ENCODE measurements at places on chromosomes 4 and X. TPM values are rescaled to one million over a fixed set of nuclear protein-coding genes. Genes with fewer than 3 reads are reported as not detected.

Gene ARHGAP36
- total RNA-seq, result not detected

Gene SCD5
- total RNA-seq, result 5.1 TPM

- DNase-seq, result no peak
These were observed 67.2 kb upstream of the SHISA3 start for GRCh38 chr4:42330002-42330592.

Gene STK32B
- 0.89 TPM for total RNA-seq

Gene MAMLD1
- total RNA-seq, result 1.8 TPM

GRCh38 chr4:90586799-90587198 lies 459.6 kb downstream of the CCSER1 start:
- DNase-seq, result no peak

GRCh38 chr4:139015948-139016471 lies 429 bp downstream of the NOCT start:
- no peak for DNase-seq

DNA sequence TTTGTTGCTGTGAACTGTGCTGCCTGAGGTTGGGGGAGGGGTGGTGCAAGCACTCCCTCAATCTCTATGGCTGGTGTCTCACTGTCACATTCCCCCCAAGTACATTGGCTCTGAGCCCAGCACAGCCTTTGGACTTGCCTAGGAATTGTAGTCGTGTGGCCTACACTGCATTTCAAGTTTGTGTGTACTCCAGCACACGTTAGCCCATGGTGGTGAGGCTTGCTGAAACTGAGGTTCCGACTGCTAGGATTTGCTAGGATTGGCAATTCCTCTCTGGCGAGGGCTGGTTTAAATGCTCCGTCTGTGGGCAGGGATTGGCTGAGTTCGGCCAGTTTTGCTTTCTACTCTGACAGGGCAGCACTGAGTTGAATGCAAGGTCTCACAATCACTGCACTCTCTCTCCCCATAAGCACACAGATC lies 121.7 kb upstream of the CXXC4 start:
- DNase-seq, result peak; percentile 72

Gene MAGEA11
- not detected for total RNA-seq

Gene NAP1L3
- 0.76 TPM for total RNA-seq

GRCh38 chrX:121782976-121783375 lies 735.6 kb downstream of the GLUD2 start:
- DNase-seq, result no peak

DNA sequence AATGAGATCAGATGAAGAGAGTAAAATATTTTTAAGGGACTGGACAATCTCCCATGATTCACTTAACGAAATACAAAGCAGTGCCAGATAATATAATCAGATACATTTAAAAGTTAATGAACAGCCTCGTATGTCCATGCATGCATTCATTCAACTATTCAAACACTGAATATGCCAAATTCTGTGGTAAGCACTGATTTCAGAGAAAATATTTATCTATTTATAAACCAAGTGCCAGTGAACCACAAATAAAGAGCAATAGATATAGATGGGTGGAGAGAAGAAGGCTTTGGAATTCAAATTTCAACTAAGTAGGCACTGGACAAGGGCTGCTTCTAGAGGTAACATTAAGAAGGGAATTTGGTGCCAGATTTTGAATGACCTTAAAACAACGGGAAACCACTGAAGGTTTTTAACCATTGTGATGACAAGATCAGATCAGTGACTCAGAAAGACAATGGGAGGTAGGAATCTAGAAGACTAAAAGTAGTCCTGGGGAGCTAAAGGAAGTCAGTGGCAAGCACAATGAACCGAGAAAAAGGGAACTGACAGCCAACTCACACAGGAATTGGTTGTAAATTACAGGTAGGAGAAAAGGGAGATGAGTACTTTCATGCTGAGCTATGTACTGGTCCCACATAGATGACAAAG lies 14.2 kb downstream of the ELOVL6 start:
- no peak for DNase-seq

DNA sequence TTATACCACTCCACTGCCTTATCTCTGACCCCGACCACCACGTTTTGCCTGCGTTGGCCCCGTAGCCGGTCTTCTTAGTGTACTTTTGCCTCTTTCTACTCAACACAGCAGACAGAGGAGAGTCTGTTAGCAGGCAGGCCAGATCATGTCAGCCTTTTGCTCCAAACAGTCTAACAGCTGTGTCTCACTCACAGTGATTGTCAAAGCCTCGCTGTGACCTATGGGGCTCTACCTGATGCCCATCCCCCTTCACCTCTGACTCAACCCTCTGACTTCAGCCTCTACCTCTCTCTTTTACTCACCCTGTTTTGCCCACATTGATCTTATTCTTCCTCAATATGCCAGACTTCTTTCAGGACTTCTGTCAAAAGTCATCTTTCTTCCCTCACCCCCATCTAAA lies 127.1 kb downstream of the TRIML1 start:
- DNase-seq, result no peak

DNA sequence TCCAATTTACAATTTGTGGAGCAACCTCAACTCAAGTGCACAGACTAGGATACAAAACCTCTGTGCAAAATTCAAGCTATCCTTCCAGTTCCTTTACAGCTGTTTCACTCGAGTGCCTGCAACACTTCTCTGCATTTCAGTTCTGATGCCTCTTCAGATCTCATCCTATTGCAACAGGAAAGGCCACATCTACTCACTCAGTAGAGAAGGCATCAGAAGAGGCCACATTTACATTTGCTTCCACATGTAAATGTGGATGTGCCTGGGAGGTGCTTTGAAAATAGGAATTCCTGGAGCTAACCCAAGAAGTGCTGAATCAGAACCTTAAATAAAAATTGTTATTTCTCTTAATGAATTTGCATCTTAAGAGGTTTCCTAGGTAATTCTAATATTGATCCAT lies 45.8 kb upstream of the SERTM2 start:
- DNase-seq, result no peak

DNA sequence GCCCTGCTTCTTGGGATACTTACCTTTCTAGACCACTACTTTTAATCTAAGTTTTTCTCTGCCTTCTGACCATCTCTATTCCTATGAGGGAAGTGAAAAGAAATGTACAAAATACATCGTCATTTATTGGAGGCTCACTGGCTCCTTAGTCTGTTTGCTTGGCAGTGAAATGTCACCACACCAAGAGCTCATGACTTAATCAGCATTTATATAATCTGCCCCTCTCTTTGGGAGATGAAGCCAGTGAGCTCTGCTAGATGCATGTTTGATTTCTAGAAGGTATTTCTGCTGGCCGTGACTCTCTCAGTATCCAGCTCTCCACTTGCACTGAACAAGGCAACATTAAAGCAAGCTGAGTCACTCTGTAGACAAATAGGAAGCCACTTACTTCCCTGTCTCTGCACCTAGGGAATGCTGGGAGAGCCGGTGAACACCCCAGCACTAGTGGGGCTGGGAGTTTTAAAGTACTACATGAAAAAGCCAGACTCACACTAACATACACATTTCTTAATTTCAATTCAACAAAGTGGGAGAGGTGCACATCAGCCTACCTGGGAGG lies 79.1 kb downstream of the MID1IP1 start:
- no peak for DNase-seq

All from Right ventricle myocardium inferior (tissue), 1 donor.